Naive thymus-derived CD4-positive, alpha-beta T cell (primary cell): ENCODE measurements at places on chromosomes 12 and 14. TPM values are rescaled to one million over a fixed set of nuclear protein-coding genes. Genes with fewer than 3 reads are reported as not detected.

The IL23A gene
- total RNA-seq, result 36.9 TPM

The STAC3 gene
- 4.2 TPM for total RNA-seq

DNA sequence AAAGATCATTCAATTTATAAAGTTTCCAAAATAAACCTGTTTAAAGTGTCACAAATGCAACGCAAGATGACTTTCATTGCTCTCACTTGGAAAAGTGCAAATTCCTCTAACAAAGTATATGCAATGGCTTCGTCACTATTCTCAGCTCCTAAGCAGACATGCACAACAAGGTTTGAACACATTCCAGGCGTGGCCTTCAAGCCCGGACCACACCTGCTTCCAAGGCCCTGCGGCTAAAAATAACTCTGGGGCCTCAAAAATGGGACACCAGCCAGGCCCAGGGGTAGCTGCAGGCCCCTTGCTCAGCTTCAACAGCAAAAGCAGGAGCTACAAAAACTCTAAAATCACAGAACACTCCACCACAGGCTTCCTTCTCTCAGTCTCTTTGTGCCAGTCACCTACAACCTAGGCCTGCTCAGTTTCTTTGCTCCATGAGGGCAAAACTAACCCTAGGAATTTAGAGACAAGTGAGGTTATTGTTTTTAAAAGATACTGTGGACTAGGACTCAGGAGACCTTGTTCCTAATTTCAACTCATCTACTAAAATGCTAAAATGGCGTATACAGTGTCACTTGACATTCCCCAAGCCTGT is 29.3 kb downstream of the DUSP16 start:
- no peak for DNase-seq

- DNase-seq, result no peak
Measured at GRCh38 chr12:92955997-92956663, 27.0 kb upstream of the EEA1 start.

GRCh38 chr12:125683748-125684381 is 618.6 kb downstream of the AACS start:
- no peak for DNase-seq

- DNase-seq, result no peak
Measured at GRCh38 chr14:74697543-74697942, 15.3 kb downstream of the AREL1 start.

DNA sequence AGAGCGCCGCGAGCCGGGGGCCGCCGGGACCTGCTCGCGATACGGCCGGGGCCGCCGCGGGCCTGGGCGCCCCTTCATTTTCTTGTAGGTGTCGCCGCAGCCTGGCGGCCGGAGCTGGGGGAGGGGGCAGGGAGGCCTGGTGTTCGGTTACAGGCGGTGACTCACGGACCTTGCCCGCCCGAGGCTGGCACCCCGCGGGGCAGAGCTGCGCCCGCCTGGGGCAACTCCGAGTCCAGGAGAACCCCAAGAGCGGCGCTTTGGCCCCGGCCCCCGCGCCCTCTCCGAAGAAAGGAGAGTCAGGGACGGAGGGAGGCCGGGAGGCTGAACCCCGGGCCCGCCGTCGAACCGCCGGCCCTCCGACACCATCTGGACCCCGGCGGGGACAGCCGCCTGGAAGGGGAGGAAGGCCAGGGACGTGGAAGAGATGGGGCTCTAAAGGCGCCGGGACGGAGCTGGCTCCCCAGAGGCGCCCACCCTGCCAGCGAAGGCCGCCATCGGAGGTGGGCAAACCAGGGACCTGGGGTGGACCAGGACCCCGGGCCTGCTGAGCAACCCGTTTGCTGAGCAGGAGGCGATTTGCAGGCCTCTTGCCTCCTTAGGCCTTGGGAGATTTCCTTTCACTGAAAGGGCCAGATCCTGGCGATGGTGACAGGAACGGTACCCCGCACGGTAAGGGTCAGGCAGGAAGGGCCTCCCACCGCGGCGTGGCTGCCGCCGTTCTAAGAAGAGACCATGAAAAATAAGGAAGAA is 843 bp upstream of the NUAK1 start:
- no peak for DNase-seq

- no peak for DNase-seq
Measured at GRCh38 chr12:25001311-25001710, 52.4 kb upstream of the BCAT1 start.

GRCh38 chr12:4412465-4412864 is 33.0 kb upstream of the FGF23 start:
- DNase-seq, result no peak

- DNase-seq, result no peak
Measured at GRCh38 chr14:89401241-89401640, 15.8 kb downstream of the FOXN3 start.

The TMED10 gene
- total RNA-seq, result 171 TPM

- no peak for DNase-seq
Measured at GRCh38 chr14:92954933-92955332, 32.0 kb downstream of the CHGA start.

- no peak for DNase-seq
Measured at GRCh38 chr14:89564286-89564957, 147.4 kb upstream of the FOXN3 start.

The RAD51B gene
- total RNA-seq, result 28.8 and 37.8 TPM in 2 replicates

DNA sequence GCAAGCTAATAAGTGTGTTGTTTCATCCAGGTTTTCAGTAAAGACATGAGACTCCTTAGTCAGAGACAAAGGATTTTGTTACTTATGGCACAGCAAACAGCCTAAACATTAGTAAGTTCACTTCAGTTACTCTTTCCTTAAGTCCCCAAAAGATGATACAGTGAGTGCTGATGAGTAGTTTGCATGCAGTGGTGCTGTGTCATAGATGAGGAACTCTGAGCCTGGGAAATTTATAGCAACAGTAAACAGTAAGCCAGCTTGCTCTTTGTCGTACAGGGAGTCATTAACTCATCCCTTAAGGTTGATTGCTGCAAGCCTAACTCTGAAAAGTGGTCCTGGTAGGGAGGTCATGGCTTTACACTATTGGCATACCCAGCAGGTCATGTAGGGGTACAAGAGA is 208.6 kb upstream of the OR4E1 start:
- no peak for DNase-seq

- DNase-seq, result no peak
Measured at GRCh38 chr12:23887055-23887835, 62.2 kb downstream of the SOX5 start.
